ENCODE measurements at places on chromosomes 2 and 18. TPM values are rescaled to one million over a fixed set of nuclear protein-coding genes. Genes with fewer than 3 reads are reported as not detected.

LOXHD1 gene
- total RNA-seq = not detected

SLC9A4 gene
- not detected for total RNA-seq

GPAT2 gene
- total RNA-seq = 2.2 TPM

PROM2 gene
- total RNA-seq = 0.36 TPM

TNFAIP6 gene
- total RNA-seq = 43.1 TPM

D2HGDH gene
- 14.1 TPM for total RNA-seq

C2orf15 gene
- 0.59 TPM for total RNA-seq

HOXD13 gene
- total RNA-seq = not detected
